ENCODE measurements at places on chromosomes 1 and 21.

DNA sequence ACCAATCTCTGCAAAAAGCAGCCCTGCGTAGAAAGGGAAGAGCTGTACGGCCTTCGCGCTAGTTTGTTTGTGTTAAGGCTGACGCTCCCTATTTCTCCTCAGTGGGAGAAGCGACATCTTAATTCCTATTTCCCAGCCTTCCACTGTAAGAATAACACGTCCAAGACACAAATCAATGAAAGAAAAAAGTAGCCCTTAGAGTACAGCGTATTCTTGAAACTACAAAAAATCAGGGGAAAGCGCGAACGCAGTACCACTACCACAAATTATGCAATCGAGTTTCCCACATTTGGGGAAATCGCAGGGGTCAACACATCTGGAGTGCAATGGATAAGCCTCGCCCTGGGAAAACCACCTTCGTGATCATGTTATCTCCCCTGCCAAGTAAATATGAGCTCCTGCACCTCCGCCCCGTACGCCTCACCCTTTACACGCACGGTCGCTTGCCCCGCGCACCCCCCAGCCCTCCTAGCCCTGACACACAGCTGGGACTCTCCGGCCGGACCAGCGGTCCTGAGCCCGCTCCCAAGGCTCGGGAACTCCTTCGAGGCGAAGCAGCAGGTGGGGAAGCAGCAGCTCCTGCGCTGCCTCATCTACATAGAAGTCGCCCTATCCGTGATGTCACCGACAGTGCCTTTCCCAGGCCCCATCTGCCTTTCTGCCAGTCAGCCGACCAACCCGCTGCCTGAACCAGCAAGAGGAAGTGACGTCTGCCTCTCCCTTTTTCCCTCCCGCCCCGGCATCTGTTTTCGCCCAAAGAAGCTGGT, 94.7 kb downstream of the PPIAL4G start:
- no peak for DNase-seq

GRCh38 chr1:59674595-59674994, 140.2 kb upstream of the HOOK1 start:
- DNase-seq, result peak; percentile 93

GRCh38 chr1:183302452-183303322, 115.5 kb downstream of the NMNAT2 start:
- DNase-seq, result no peak

- no peak for DNase-seq
Measured at GRCh38 chr1:25118546-25118945, 113.8 kb downstream of the SYF2 start.

GRCh38 chr1:151888972-151889570, 20.2 kb downstream of the THEM4 start:
- peak; percentile 18 for DNase-seq

DNA sequence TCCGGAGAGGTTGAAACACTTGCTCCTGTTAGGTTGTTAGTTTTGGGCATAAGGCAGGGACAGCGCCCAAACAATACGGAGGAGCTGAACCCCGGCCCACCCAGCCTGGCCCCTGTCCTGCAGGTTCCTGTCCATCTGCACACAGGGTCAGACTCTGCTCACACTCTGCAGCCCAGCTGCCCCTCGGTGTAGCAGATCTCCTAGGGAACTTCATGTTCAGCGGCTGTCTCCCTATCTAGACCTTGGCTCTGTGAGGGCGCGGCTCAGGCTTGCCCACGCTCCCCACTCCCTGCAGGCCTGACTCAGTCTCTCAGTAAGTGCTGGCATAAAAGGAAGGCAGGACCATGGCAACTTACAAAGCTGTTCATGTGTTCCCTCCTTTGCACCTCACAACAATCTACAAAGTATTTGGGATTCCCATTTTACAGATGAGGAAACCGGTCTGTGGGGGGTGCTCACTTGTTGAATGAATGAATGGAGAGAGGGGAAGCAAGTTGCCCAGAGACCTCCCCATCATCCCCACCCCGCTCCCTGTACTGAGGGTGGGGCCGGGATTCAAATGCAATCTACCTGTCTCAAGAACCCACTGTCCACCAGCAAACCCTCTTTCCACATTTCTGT, 26.2 kb downstream of the ACOT11 start:
- DNase-seq, result no peak

- DNase-seq, result peak; percentile 87
Measured at GRCh38 chr1:221045842-221046831, 166.9 kb downstream of the HLX start.

- peak; percentile 33 for DNase-seq
Measured at GRCh38 chr1:37513795-37514349, 694 bp downstream of the MEAF6 start.

GRCh38 chr1:234973426-234974250, 155.0 kb downstream of the TOMM20 start:
- DNase-seq, result no peak

GRCh38 chr21:40667967-40668366, 179.0 kb downstream of the DSCAM start:
- DNase-seq, result no peak

GRCh38 chr1:30880678-30881318, 27.8 kb downstream of the SDC3 start:
- DNase-seq, result no peak

GRCh38 chr1:40630488-40631223, 34.8 kb downstream of the RIMS3 start:
- DNase-seq, result peak; percentile 39

DNA sequence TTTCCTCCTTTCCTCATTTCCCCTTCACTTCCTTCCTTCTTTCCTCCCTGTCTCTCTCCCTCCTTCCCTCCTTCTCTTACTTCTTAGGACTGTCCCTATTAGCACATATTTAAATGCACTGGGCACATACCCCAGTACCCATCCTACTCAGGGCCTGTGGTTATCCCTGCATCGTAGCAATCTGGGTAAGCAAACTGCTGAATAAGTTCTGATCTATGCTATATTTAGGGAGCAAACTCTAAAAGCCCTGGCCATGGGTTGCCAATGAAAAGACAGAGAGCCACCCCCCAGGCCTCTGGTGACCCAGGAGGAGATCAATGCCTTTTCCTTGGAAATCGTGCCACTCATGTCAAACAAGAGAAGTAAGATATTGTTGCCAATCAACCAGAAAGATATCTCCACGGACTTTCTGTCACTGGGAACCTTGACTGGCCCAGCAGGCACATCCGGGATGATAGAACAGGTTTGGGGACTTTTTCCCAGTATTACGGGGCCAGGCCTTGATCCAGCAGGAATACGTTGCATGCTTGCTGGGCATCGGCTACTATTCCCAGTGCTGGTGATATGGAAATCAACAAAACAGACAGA, 5.4 kb downstream of the FAM3B start:
- no peak for DNase-seq

DNA sequence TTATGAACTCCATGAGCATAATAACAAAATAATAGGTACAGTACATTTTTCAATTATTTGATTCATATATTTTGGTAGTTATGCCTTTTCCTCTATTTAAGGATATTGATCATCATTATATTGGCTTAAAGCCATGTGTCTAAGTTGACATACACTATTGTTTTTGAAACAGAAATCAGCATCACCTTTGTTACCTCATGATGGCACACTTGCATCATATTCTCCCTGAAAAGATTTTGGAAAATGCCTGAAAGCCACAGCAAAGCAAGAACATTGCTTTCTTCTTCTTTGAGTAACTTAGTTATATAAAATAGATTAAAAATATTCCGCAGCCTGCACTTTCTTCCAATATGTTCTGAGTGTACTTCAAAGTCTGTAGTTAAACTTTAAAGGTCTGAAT, 33.3 kb downstream of the TMPRSS15 start:
- no peak for DNase-seq

DNA sequence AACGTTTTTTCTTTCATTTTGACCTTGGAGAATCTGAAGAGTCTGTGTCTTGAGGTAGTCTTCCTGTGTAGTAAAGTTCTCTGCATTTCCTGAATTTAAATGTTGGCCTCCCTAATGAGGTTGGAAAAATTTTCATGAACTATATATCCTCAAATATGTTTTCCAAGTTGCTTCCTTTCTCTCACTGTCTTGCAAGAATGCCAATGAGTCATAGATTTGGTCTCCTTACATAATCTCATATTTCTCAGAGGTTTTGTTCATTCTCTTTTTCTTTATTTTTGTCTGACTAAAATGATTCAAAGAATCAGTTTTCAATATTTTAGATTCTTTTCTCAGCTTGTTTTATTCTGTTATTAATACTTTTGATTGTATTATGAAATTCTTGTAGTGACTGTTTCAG, 87.6 kb downstream of the DRAM2 start:
- no peak for DNase-seq

DNA sequence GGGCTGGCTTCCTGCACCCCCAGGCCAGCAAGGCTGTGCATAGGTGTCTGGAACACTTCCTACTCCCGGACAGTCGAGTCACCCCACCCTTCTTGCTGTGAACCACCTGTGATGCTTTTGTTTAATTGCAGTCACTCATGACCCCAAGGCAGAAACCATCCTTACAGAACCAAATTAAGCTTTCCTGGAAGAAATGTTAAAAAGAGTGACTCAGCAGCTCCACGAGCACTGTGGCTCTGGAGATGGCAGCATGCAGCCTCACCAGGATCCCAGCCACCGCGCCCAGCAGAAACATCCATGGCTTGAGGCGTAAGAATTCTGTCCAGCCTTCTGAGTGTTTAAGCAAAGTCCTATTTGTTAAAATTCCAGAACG, 28.8 kb downstream of the SNAP47 start:
- no peak for DNase-seq

DNA sequence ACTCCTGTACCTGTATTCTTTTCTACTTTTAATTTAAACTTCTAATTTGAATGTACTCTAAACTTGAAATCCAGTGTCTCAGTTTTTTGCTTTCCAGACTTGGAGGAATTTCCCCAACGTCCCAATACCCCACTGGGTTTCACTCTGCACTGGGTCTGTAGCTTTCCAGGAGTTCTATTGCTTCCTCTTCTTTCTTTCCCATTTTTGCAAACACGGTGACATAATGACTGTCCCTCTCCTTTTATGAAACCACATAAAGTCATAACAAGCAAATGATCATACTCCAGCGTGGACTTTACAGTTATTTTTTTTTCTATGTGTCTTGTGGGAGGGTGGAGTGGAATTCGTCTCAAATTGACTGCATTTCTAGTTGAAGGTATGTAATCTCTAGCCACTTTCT, 97.1 kb downstream of the FASLG start:
- no peak for DNase-seq

DNA sequence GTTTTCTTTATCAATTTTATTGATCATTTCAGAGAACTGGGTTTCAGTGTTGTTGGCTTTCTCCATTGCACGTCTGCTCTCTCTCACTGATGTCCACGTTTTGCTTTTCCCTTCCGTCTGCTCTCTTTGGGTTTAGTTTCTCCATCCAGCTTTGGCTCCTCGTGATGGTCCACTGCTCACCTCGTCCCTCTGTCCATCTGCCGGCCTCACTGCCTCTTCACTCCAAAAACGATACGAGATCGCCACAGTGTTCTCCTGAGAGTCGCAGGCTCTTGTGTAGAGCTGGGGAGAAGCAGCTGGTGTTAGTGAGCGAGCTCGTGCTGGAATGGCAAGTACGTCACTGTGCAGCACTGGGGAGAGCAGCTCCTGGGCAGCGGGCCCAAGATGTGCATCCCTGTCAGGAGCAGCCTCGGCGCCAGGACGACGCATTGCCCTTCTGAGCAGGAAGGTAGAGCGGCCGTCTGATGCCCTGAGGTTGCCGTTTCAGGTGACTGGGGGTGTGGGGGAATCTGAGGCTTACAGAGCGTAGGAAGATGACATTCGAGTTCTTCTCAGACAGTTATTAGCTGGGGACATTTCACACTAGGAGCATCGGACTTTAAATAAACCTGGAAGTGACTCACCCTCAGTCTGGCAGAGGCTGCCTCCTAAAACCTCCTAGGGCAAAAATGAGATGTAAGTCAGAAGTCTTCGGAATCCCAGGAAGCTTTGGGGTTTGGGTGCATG, 31.4 kb upstream of the PCBP3 start:
- DNase-seq, result no peak

GRCh38 chr1:60111716-60112115, 38.1 kb upstream of the C1orf87 start:
- DNase-seq, result no peak

GRCh38 chr1:179814546-179814838, 63.1 kb downstream of the TOR1AIP2 start:
- no peak for DNase-seq

DNA sequence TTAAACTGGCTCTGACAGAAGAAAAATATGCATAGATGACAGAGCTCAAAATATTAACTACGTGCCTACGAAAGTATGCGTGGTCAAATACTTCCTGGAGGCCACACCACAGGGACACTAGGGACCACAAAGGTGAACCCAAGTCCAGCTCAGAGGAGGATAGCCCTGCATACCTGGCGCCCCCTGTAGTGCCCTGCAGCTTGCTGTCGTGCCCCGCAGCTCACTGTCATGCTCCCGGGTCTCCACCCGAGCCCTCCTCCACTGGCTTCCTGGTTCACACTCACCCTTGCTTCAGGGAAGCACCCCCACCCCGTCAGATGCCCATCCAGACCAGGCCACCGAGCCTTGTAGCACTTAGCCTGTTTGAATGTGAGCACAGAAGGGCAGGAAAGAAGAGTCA, 16.7 kb upstream of the NADK start:
- no peak for DNase-seq

DNA sequence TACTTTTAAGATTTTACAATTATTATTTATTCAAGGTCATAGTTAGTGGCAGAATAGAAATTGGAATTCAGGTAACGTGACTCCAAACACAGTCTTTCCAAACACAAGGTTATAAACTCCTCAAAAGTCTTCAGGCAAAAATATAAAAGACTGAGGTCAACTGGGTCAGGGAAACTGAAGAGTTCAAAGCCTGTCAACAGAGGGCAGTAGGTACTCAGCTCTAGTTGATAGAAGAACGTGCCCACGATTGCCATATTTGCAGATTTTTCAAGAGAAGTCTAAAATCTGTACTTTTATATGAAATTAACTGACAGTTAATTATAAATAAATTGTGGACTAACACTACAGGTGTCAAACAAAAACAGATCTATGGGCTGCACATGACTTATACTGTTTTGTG, 135.0 kb downstream of the LHX4 start:
- DNase-seq, result peak; percentile 12

- no peak for DNase-seq
Measured at GRCh38 chr1:97245682-97246081, 524.1 kb downstream of the PTBP2 start.

GRCh38 chr1:47765236-47765635, 231.9 kb downstream of the TRABD2B start:
- DNase-seq, result no peak

DNA sequence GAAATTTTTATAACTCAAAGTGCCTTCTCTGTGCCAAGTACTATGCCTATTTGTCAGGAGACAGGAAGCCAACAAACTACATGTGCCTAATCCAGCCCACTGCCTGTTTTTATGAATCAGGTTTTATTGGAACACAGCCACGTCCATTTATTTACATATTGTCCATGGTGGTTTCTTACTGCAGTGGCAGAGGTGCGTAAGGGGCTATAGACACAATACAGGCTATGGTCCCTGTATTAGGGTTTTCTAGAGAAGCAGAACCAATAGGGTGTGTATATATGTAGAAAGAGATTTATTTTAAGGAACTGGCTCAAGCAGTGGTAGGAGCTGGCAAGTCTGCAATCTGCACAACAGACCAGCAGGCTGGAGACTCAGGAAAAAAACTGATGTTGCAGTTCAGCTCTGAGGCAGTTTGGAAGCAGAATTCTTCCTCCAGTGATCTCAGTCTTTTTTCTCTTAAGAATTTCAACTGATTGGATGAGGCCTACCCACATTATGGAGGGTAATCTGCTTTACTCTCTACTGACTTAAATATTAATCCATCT, 15.4 kb downstream of the PPIE start:
- no peak for DNase-seq
